ENCODE measurements at places on chromosomes 4 and X. TPM values are rescaled to one million over a fixed set of nuclear protein-coding genes. Genes with fewer than 3 reads are reported as not detected.

GRCh38 chrX:11629593-11630211, 36.0 kb downstream of the ARHGAP6 start:
- peaks cover 4% of the 10 kb centered on the region for H3K4me1 ChIP-seq
- DNase-seq, result no peak
- H3K27ac ChIP-seq, result no peak overlapping the region
- no peaks in the 10 kb centered on the region for H3K27me3 ChIP-seq

GRCh38 chrX:139446832-139447231, 83.7 kb upstream of the F9 start:
- DNase-seq, result no peak
- no peak overlapping the region for H3K4me3 ChIP-seq
- H3K27ac ChIP-seq, result no peak overlapping the region
- no peaks in the 10 kb centered on the region for H3K36me3 ChIP-seq

GRCh38 chrX:30895370-30895769, 6.3 kb upstream of the TAB3 start:
- no peaks in the 10 kb centered on the region for H3K4me1 ChIP-seq
- no peak overlapping the region for H3K4me3 ChIP-seq
- H3K27ac ChIP-seq, result no peak overlapping the region

The USP11 gene
- total RNA-seq, result 277 TPM

Data from progenitor cell of endocrine pancreas (in vitro differentiated cells).